ENCODE measurements at places on chromosomes 6 and 20. TPM values are rescaled to one million over a fixed set of nuclear protein-coding genes. Genes with fewer than 3 reads are reported as not detected.

GRCh38 chr6:3085074-3085473, 16.8 kb downstream of the RIPK1 start:
- peaks cover 51% of the 10 kb centered on the region for H3K36me3 ChIP-seq
- H3K4me3 ChIP-seq, result no peak overlapping the region
- DNase-seq, result no peak
- no peaks in the 10 kb centered on the region for H3K4me1 ChIP-seq

- no peak overlapping the region for H3K4me3 ChIP-seq
- no peaks in the 10 kb centered on the region for H3K4me1 ChIP-seq
- DNase-seq, result no peak
- no peak overlapping the region for H3K27ac ChIP-seq
- H3K27me3 ChIP-seq, result no peaks in the 10 kb centered on the region
Observed at GRCh38 chr20:18767676-18768075, 45.9 kb upstream of the SCP2D1 start.

GRCh38 chr6:111810294-111811131, 62.7 kb downstream of the FYN start:
- no peaks in the 10 kb centered on the region for H3K27me3 ChIP-seq
- peaks cover 40% of the 10 kb centered on the region for H3K4me1 ChIP-seq
- peak overlapping the region; percentile 15 for H3K27ac ChIP-seq
- no peak overlapping the region for H3K4me3 ChIP-seq
- DNase-seq, result no peak
- peaks cover 9% of the 10 kb centered on the region for H3K36me3 ChIP-seq

- H3K4me1 ChIP-seq, result no peaks in the 10 kb centered on the region
- H3K36me3 ChIP-seq, result no peaks in the 10 kb centered on the region
- H3K27ac ChIP-seq, result no peak overlapping the region
- no peaks in the 10 kb centered on the region for H3K27me3 ChIP-seq
Observed at GRCh38 chr6:29071831-29072723, 15.0 kb downstream of the OR2B3 start.

DNA sequence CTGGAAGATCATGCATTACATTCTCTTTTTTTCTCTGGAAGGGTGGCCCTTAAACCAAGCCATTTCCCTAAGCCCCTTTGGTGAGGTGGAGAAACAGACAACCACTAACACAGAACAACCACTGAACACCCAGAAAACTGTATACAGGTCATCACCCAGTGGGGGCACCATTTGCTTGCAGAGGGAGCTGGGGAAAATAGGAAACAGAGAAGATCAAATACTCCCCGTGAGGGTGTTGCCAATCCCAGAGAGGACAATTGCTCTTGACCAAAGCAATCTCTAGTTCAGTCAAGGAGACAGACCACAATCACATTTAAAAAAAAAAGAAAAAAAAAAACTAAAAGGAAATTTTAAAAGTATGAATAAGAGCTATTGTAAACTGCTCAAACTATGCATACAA, 865 bp upstream of the DAAM2 start:
- H3K4me1 ChIP-seq, result no peaks in the 10 kb centered on the region
- peaks cover 37% of the 10 kb centered on the region for H3K27me3 ChIP-seq
- H3K4me3 ChIP-seq, result no peak overlapping the region
- no peak overlapping the region for H3K27ac ChIP-seq
- no peak for DNase-seq
- H3K36me3 ChIP-seq, result no peaks in the 10 kb centered on the region

- H3K4me3 ChIP-seq, result no peak overlapping the region
- no peak for DNase-seq
Observed at GRCh38 chr6:63817492-63818050, 182.0 kb downstream of the PHF3 start.

GRCh38 chr6:124028117-124028516, 224.5 kb downstream of the NKAIN2 start:
- H3K4me3 ChIP-seq, result no peak overlapping the region
- H3K4me1 ChIP-seq, result no peaks in the 10 kb centered on the region
- H3K27me3 ChIP-seq, result no peaks in the 10 kb centered on the region

Gene SOBP
- 4.1 TPM for total RNA-seq

Gene GNAS-AS1
- total RNA-seq, result 0.76 TPM

Gene TP53TG5
- 0.24 TPM for total RNA-seq

GRCh38 chr20:13546497-13547131, 92.1 kb downstream of the TASP1 start:
- peak; percentile 86 for DNase-seq
- no peak overlapping the region for H3K27ac ChIP-seq
- no peaks in the 10 kb centered on the region for H3K4me1 ChIP-seq
- no peak overlapping the region for H3K4me3 ChIP-seq
- H3K36me3 ChIP-seq, result no peaks in the 10 kb centered on the region
- no peaks in the 10 kb centered on the region for H3K27me3 ChIP-seq

Measured in thymus (tissue), 14 donors.